ENCODE measurements at places on chromosomes 3 and 15. TPM values are rescaled to one million over a fixed set of nuclear protein-coding genes. Genes with fewer than 3 reads are reported as not detected.

DNA sequence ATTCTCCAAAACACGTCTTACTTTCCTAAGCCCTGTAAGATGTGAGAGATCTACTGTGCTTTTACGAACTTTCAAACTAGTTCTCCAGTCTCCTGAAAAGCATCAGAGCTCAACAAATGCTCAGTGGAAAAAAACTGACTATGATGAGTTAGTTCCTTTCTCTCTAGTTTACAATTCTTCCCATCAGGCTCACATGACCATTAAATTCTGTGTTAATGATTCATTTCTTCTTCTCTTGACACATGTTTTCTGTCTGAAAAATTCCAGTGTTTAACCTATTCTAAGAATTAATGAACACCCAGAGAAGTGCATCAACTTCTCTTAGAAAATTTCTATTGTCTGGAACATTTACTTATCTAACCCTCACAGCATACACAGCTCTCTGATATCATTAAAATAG lies 844.3 kb downstream of the SI start:
- no peaks in the 10 kb centered on the region for H3K27me3 ChIP-seq
- no peak overlapping the region for H3K4me3 ChIP-seq
- no peaks in the 10 kb centered on the region for H3K4me1 ChIP-seq
- no peak for DNase-seq

- no peak overlapping the region for H3K4me3 ChIP-seq
- H3K27ac ChIP-seq: no peak overlapping the region
- peaks cover 18% of the 10 kb centered on the region for H3K36me3 ChIP-seq
- no peaks in the 10 kb centered on the region for H3K27me3 ChIP-seq
- peaks cover 20% of the 10 kb centered on the region for H3K4me1 ChIP-seq
These were observed 6.5 kb downstream of the METTL6 start for GRCh38 chr3:15420871-15421270.

- no peaks in the 10 kb centered on the region for H3K27me3 ChIP-seq
- H3K36me3 ChIP-seq: no peaks in the 10 kb centered on the region
- no peak overlapping the region for H3K27ac ChIP-seq
- no peaks in the 10 kb centered on the region for H3K4me1 ChIP-seq
- no peak overlapping the region for H3K4me3 ChIP-seq
These were observed 176.6 kb downstream of the PYDC2 start for GRCh38 chr3:191637611-191638010.

DNA sequence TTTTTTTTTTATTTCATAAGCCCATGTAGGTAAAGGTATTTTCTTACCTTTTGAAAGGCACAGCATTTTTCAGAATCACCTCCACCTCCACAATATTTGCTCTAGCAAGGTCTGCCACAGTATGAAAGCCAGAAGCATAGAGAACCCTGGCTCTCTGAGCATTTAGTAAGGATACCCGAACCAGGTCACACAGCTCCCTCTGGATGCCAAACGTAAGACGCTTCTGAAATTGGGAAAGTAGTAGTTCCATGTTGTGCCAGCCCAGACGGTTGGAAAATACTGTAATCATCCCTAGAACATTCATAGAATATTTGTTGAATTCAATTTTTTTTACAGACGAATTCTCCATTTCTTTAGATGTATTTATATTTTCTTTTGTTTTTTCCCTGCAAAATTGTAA lies 52.4 kb downstream of the POLQ start:
- no peak overlapping the region for H3K4me3 ChIP-seq
- no peak overlapping the region for H3K27ac ChIP-seq
- no peaks in the 10 kb centered on the region for H3K4me1 ChIP-seq
- peaks cover 65% of the 10 kb centered on the region for H3K36me3 ChIP-seq

DNA sequence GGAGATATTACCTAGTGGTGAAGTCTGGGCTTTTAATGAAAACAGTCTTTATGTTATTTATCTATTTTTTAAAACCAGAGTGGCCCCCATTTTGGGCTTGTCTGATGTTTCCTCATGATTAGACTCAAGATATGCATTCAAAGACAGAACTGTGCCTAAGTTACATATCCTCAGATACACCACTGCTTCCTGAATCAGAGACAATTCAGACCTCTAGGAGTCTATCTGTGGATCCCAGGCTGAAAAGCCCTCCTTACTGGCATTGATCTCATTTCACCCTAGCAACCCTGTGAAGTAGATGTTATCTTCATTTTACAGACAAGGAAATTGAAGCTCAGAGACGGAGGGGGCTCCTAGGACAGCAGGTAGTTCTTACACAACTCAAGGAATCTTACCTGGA lies 16.8 kb upstream of the TGM5 start:
- no peak for DNase-seq
- peaks cover 14% of the 10 kb centered on the region for H3K27me3 ChIP-seq
- H3K4me1 ChIP-seq: peaks cover 6% of the 10 kb centered on the region
- H3K27ac ChIP-seq: no peak overlapping the region

SLC41A3 gene
- total RNA-seq: 22.5 TPM

NUP210 gene
- total RNA-seq: 186 TPM

BFSP2 gene
- total RNA-seq: 1.2 TPM

C3orf22 gene
- total RNA-seq: not detected

XYLB gene
- total RNA-seq: 5.2 TPM

PRR20G gene
- not detected for total RNA-seq

All from activated CD8-positive, alpha-beta memory T cell treated with anti-CD3 and anti-CD28 coated beads, Interleukin-2, amount 10 ng/mL, durations not matched to agents 7 days and 5 days (primary cell).